Mammary epithelial cell (primary cell): ENCODE measurements at places on chromosomes 12 and 14. TPM values are rescaled to one million over a fixed set of nuclear protein-coding genes. Genes with fewer than 3 reads are reported as not detected.

The ABHD4 gene
- 12.0 TPM for polyA plus RNA-seq

The HCAR2 gene
- 0.19 TPM for polyA plus RNA-seq

The CLBA1 gene
- polyA plus RNA-seq: 7.4 TPM

The IL26 gene
- not detected for polyA plus RNA-seq

The ABCD2 gene
- polyA plus RNA-seq: 0.05 TPM

The TRIM9 gene
- 0.10 TPM for polyA plus RNA-seq

The LTBP2 gene
- polyA plus RNA-seq: 56.3 TPM

DNA sequence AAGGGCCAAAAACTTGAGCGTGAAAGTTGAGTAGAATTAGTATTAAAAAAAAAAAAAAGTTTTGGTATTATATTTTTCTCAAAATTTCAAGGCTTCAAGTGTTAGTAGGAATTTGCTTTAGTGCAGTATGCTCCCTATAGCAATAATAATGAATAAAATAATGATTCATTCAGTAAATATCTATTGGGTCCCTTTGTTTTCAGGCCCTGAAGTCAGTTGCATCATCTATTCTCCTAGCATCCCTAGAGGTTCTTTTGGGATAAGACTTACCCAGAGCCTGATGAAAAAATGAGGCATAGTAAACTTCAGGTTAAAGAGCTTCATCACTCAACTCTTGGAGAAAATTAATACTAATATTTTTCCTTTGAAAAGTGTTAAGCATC lies 1.1 kb downstream of the KMT5A start:
- DNase-seq: peak; percentile 47

DNA sequence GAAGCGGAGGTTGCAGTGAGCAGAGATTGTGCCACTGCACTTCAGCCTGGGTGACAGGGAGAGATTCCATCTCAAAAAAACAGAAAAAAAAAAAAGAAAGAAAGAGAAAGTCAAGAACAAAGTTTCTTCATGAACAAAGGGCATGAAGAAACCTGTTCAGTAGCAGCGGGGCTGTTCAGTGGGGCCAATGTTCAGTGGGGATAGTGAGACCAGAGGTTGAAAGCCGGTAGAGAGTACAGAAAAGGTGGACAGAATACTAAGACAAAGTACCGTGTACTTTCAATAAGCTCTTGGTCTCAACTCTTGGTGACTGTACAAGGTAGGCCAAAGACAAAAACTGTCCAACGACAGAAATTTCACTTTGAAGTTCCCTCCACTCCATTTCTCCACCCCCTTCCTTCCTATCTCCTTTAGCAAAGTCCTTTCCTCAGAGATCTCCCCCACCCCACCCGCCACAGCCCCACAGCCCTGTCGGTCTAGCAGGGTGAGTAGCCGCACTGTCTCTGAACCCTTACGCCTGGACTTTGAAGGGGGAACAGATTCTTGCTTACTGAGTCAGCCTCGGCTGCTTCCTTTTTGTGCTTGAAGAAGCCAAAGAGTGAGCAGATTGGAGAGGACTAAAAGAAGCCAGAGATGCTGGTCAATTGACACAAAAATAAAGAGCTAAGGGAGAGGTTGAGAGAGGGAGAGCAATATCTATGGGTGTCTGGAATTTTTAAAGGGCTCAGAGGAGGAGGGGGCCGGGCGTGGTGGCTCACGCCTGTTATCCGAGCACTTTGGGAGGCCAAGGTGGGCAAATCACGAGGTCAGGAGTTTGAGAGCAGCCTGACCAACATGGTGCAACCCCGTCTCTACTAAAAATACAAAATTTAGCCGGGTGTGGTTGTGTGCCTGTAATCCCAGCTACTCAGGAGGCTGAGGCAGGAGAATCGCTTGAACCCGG lies 44.2 kb upstream of the FOS start:
- no peak for DNase-seq

DNA sequence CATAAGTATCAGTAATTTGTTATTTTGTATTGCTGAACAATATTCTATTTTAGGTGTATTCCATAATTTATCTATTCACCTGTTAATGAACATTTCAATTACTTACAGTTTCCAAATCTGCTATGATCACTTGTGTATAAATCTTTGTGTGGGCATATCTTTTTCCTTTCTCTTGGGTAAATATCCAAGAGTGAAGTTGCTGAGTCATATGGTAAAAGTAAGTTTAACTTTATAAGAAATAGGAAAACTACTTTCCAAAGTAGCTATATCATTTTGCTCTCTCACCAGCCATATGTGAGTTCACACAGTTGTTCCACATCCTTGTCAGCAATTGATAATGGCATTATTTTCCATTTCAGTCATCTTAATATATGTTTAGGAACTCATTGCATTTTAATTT lies 66.6 kb upstream of the KITLG start:
- no peak for DNase-seq

DNA sequence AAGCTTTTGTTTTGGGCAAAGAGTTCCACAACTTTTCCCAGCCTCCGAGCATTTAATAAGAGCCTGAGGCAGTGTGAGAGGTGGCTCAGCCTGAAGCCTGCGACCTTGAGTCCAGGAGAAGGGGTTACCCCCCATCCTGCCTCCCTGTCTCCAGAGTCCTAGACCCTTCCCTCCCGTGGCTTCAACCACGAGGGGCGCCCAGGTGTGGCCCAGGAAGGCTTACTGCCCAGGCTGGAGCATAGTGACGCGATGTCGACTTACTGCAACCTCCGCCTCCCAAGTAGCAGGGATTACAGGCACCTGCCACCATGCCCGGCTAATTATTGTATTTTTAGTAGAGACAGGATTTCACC lies 641 bp downstream of the LRRC43 start:
- no peak for DNase-seq

- DNase-seq: no peak
Observed at GRCh38 chr12:132623072-132623869, 4.7 kb downstream of the P2RX2 start.

GRCh38 chr12:90652280-90652679 lies 302.7 kb downstream of the CCER1 start:
- no peak for DNase-seq

DNA sequence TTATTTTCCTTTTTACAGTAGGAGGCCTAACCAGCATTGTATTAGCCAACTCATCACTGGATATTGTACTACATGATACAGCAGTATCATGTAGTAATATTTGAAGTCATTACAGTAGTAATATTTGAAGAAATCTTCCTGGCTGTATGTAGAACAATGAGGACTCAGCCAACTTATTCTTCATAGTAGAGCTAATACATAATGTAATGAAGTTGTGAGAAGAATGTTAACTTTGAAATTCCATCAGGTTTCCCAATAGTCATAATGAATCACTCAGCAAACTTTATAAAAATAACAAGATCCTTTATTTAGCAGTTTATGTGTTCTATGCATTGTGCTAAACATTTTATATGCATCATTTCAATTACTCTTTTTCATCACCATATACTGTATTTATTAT lies 61.8 kb downstream of the LRRK2 start:
- peak; percentile 14 for DNase-seq

DNA sequence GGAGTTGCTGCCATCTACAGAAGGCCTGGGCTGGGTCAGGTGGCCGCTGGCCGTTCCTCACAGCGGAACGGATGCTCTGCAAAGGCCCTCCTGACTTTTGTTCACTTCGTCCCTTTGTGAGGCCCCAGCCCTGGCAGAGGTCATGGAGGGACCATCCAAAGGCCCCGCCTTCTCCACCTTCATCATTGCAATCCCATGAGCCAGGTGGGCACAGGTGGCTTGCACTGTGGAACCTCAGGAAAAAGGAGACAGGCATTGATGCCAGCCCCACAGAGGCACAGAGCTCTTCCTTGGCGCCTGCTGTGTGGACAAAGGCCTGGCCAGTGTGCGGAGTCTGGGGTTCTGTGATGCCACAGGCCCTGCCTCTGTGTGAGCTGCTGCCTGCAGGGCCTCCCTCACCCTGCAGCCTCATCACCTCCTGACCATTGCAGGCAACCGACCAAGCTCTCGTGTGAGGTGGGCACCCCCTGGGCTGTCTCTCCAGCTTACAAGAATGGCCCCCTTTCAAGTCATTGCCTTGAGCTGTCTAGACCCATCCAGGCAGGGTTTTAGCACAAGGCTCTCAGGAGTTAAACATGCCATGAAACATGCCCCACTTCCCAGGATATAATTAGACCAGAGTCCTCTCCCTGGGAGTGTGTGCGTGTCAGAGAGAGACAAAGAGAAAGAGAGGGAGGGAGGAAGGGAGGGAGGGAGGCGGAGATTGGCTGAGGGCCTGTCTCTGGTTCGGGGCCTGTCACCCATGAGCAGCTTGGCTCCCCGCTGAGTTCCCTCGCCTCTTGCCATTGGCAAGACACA lies 19.3 kb downstream of the NFKBIA start:
- DNase-seq: peak; percentile 42

GRCh38 chr12:94326727-94327126 lies 132.9 kb downstream of the CEP83 start:
- peak; percentile 85 for DNase-seq

GRCh38 chr12:58583529-58583928 lies 336.8 kb downstream of the LRIG3 start:
- no peak for DNase-seq

GRCh38 chr14:22463763-22464173 lies 125.3 kb downstream of the DAD1 start:
- no peak for DNase-seq

DNA sequence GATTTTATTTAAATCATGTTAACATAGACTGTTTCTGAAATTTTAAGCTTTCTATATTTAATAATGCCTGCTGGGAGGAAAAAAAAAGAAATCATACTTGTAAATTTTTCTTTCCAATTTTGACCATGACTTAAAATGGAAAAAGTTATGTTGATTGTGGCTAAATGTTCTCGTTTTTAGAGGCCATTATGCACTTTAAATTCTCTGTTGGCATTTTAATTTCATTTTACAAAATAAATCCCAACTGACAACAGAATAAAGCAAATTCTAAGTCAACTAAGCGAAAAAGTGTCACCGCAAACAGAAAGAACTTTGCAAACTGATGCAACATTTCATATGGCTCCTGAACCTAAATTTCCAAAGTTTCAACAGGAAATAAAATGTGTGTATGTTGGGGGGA lies 74.8 kb upstream of the G2E3 start:
- no peak for DNase-seq

DNA sequence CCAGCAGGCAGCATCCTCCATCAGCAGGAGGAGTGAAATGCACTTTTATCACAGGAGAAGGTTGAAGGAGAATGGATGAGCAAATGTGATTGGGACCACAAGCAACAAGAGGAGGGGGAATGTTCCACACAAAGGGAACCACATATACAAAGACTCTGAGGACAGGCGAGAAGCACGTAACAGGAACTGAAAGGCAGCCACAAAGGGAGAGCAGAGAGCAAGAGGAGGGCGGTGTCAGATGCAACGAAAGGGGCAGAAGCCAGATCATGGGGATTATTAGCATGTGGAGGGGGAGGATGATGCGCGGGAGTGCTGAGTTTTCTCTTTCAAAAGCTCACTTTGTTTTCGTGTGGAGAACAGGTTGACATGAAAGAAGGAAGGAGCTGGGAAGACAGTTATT lies 241.1 kb downstream of the SPTSSA start:
- DNase-seq: no peak

DNA sequence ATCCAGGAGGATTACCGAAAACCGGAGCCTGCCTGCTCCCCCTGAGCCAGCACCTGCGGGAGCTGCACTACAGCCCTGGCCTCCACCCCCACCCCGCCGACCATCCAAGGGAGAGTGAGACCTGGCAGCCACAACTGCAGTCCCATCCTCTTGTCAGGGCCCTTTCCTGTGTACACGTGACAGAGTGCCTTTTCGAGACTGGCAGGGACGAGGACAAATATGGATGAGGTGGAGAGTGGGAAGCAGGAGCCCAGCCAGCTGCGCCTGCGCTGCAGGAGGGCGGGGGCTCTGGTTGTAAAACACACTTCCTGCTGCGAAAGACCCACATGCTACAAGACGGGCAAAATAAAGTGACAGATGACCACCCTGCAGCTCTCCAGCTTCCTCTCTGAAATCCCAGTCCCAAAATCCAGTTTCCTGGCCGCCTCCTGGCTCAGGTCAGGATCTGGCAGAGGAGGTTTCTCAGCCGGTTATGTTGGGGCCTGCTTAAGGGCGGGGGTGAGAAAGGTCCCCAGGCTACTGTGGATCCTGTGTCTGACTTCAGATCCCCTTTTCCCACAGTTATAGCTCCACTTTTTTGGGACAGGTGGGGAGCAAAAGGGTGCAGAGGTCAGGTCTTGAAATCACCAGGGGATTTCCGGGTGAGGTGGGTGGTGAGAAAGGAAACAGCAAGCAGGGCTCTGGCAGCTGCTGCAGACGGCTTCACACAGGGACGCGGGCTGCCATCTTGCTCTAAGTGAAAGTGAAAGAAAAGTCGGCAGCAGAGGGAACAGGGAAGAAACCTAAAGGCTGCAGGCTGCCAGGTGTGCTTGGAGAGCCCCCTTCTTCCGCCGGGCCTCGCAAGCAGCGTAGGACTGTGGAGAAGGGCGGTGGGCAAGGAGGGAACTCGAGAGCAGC lies at the start of gene TAPBPL:
TAPBPL (plus strand) TSS at position 695 of the 897 bp plus-strand sequence. CDS start 207 bp downstream, outside the sequence.
- DNase-seq: peak; percentile 71

- peak; percentile 42 for DNase-seq
Observed at GRCh38 chr14:105411017-105411941, 8.3 kb upstream of the MTA1 start.

- DNase-seq: no peak
Observed at GRCh38 chr14:25080682-25081081, 30.7 kb upstream of the STXBP6 start.

- DNase-seq: peak; percentile 71
Observed at GRCh38 chr14:75132382-75133086, 5.7 kb upstream of the NEK9 start.

- DNase-seq: no peak
Observed at GRCh38 chr14:92473969-92474535, 39.5 kb upstream of the RIN3 start.

DNA sequence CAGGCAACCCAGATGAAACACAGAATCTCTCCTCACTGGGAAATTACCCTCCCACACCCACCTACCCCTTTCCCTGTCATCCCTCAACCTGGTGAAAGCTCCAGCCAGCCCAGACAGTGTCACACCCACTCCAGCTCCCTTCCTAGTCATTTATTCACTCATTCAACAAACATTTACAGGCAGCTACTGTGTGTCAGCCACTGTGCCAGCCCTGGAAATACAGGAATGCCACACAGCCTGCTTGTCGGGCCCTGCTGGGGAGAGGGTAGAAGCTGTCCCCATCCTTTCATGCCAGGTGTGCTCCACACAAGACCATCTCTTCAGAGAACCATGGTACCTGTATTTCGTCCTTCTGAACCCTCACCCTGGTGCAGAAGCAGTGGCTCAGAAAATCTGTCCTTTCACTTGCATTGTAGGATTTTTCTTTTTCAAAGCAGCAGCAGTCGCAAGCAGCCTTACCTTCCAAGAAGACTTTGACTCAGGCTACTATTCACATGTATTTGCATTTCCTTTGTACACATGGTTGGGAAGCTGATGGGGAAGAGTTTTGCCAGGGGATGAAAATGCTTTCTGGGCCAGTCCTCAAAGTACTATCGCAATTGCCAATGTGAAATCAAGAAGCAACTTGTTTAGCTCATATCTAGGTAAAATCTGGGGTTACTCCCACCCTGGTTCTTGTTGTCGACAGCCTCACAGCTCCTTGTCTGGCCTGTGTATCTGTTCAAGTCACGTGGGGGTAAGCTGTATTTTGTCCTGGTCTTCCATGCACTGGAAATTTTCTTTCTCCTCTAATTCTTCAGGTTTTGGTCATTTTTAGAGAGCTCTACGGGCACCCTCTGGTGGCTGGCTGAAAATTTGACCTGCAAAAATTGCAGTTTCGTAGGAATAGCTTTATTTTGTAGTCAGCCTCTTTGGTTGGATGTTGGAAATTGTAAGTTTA lies 147.4 kb upstream of the EGLN3 start:
- DNase-seq: peak; percentile 53

GRCh38 chr12:26373606-26374495 lies 178.5 kb downstream of the SSPN start:
- peak; percentile 90 for DNase-seq
